ENCODE measurements at places on chromosomes 6 and 20.

DNA sequence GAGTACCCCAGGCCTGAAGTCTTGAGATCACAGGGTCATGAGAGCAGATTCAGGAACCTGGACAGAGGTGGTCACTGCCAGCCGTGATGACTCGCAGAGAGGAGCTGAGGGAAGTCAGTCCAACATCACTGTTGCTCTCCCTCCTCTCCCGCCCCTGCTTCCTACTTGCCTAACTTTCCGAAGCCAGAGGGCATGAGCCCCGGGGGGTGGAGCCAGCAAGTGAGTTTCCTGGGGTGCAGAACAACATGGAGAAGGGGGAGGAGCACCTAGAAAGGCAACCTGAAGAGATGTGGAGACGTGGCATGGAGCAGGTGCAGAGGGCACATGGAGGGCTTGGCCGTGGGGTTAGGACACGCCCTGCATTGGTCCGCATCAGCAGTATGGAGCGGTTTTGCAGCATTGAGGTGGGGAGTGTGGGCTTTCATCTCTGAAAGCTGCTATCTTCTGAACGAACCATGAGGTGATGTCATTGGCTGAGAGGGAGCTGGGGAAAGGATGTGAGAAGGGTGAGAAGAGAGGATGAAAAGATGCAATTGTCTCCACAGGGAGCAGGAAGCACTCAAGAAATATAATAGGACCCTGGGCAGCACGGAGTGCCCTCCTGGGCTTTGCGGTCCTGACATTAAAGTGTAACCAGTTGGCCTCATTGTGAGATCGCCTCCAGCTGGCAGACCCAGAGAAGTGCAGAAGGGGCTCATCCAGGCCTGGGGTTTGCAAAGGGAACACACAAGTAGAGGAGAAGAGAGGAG lies 25.0 kb downstream of the GDAP1L1 start:
- DNase-seq, result no peak

DNA sequence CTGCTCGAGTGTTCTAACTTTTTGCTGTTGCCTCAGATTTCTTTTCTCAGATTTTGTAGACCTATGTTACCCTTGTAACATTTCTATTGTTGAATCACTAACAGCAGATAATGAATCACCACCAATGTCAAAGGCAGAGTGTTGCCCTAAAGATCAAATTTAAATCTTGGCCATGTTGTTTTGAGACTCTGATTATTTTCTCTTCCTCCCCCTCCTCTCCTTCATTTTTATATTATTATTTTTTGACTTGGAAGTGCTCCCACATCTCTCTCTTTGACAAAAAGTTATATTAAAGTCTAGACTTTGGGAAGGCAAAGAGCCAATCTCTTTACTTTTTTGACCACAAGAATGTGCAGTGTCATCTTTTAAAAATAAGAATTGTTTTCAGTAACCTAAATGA lies 422.7 kb downstream of the NKAIN2 start:
- DNase-seq, result no peak

DNA sequence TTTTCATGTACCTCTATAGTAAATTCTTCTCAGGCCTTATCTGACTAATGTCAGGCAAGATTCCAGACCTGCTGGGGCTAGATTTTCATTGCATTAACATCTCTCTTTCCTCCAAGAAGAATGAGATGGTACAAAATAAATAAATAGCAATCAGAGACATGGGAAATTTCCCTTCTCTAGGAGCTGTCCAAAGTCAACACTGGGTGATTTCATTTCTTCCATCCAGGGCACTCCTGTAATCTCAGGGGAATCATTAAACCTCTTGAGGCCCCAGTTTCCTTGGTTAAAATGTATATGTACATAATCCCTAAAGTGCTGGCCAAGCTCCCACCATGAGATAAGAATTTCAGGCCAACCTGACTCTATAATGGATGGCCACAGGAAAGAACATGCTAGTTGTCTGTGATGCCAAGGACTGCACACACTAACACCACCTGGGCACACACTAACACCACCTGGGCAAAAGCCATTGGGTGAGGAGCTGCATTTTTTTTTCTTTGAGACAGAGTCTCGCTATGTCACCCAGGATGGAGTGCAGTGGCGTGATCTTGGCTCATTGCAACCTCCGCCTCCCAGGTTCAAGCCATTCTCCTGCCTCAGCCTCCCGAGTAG lies 912 bp downstream of the IL17F start:
- DNase-seq, result no peak

GRCh38 chr6:106214531-106214930 lies 111.0 kb downstream of the ATG5 start:
- DNase-seq, result no peak

GRCh38 chr6:15524861-15525401 lies 137.9 kb downstream of the DTNBP1 start:
- no peak for DNase-seq

DNA sequence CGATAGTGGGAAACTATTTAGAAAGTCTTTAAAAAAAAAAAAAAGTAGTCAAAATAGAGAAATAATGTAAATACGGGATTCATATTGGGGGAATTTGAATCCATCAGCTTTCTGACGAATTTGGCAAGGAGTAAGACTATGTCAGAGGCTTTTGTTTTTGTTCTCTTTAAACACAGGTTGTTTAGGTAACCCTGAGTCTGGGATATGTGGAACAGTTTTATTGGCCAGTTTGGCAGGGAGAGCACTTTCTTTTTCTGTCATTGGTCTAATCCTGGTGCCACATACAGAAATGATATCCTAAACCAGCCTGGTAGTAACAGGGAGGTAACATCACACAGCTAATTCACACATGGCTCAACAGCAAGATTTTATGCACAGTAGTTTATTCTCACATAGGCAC lies 27.7 kb downstream of the HAO1 start:
- DNase-seq, result no peak

DNA sequence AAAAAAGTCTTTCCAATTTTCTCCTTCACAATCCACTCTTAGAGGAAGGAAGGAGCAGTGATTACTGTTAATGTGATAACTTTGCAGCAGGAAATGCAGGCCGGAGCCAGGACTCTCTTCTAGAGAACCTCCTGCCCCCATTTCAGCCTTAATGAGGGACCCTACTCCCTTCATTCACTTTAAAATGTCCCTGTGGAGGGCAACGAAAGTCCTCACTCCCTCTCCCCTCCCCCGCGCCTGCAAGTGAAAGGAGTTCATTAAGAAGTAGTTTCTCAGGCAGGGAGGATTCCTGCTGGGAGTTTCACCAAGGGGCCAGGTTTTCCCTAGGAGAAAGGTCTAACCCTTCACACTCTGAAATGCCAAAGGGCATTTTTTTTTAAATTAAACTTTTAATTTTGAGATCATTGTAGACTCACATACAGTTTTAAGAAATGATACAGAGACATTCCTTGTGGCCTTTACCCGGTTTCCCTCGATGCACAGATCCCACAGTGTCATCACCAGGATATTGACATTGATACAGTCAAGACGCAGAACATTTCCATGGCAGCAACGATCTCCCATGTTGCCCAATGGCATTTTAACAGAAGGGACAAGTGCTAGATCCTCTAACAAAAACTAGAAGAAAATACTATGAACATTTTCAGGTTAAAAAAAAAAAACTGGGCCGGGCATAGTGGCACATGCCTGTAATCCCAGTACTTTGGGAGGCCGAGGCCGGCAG lies 6.8 kb upstream of the COMMD7 start:
- no peak for DNase-seq

DNA sequence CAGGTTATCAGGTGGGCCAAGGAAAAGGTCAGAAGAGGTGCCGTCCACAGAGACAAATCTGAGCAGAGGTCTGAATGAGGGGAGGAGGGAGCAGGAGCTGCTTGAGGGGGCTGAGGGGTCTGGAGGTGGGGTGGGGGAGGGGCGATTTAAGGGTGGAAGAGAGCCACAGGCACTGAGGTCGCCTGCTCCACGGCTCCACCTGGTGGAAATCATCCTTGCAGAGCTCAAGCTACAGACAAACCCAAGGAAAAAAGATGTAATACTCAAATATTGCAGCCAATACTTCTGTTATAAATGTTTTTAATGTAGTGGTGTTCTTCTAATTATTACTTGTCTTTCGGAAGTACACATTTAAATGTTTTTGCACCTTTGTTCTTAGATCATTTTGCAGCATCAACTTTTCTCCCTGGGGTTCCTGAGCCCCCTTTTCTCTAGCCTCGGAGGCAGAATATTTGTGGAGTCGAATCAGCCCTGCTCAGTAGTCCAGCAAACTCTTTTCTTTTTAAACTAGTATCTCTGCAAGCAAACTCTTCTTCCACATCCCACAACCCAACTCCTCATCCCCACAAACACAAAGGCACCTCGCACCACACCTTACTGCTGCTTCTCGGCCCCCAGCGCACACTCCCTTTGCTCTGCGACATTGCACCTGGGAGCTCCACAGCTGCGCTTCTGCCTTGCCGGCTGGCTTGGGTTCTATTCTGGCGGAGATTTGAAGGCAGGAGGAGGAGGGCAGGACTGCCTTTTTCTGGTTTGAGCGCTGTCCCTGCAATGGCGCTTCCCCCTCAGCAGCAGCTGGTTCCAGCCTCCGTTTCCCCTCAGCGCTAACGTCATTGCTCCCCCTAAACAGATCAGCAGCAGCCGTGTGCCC lies 51.0 kb upstream of the TFAP2A start:
- DNase-seq, result no peak

- DNase-seq, result no peak
Observed at GRCh38 chr6:115514656-115515055, 546.0 kb downstream of the FRK start.

GRCh38 chr20:63478346-63479302 lies 6.2 kb upstream of the KCNQ2 start:
- no peak for DNase-seq

DNA sequence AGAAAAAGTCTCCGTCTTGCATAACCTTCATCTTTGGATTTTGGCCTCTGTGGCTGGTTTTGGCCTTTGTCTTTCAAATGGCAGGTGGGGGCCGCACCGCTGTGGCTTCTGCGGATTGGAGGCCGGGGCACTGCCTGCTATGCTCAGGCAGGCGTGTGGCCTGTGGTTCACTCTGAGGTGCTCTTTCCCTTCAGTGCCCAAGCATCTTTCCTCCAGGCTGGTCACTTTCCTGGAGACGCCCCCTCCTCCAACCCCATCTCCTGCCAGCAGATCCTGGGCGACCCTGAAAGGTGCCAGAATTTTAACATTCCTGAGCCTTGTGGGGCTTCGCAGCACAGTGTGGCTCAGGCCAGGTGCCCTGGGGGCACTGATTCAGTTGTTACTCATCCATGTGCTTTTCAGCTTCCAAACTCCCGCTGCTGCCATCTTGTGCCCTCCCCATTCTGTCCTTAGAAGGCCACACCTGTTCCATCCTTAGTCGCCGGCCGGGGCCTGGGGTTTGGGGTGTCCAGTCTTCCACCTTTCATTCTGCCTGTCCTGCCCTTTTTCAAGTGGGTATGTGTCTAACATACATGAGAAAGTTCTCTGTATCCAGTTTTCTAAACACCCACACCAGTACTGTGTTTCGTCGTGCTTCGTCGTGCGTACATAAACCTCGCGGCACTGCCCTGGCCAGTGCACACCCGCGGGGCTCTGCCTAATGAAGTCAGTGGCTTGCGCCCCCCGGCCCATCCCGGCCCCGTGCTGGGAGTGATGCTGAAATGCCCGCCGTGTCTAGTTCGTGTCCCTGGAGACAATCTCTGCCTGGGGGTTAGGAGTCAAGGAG lies 12.1 kb downstream of the SS18L1 start:
- DNase-seq, result no peak

DNA sequence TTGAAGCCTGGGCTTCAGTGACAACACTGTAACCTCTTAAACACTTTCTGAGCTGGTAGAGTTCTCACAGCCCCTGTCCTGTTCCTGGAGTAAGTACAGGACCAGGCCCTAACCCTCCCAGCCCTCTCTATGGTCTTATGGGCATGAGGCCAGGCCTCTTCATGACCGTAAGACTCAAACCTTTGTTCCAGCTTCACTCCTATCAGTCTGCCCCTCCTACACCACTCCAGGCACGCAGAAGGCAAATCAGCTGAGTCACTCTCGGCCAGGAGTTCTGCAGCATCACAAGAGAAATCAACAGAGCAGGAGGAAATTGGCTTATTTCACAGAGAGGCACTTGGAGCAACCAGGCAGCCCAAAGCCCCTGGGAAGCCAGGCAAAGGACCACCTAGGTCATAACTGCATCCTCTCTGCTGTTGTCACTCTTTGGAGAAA lies 25.3 kb upstream of the CHD6 start:
- DNase-seq, result no peak

- DNase-seq, result no peak
Observed at GRCh38 chr20:19786311-19786710, 28.3 kb downstream of the RIN2 start.

- DNase-seq, result no peak
Observed at GRCh38 chr6:168906391-168906790, 347.3 kb downstream of the THBS2 start.

DNA sequence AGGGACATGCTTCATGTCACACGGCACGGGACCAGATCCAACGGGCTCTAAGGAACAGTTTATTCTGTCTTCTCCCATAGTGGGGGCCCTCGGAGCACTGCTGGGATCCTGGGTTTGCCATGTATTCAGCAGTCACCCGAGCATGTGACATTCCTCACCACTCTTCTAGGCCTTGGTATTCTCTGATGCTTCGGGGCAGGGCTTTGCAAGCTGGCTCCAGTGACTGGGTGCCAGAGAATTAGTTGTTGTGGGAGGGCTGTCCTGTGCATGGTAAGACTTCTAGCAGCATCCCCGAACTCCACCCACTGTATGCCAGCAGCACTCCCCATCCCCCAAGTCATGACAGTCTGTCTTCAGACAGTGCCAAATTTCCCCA lies 5.4 kb downstream of the CCN5 start:
- no peak for DNase-seq
